ENCODE measurements at places on chromosomes 11 and 22.

GRCh38 chr22:43798492-43798891, 13.6 kb downstream of the EFCAB6 start:
- peak; percentile 54 for DNase-seq

GRCh38 chr22:39809772-39810557, 83.6 kb downstream of the ENTHD1 start:
- no peak for DNase-seq

- peak; percentile 40 for DNase-seq
These were observed 13.7 kb downstream of the NFRKB start for GRCh38 chr11:129881570-129882170.

DNA sequence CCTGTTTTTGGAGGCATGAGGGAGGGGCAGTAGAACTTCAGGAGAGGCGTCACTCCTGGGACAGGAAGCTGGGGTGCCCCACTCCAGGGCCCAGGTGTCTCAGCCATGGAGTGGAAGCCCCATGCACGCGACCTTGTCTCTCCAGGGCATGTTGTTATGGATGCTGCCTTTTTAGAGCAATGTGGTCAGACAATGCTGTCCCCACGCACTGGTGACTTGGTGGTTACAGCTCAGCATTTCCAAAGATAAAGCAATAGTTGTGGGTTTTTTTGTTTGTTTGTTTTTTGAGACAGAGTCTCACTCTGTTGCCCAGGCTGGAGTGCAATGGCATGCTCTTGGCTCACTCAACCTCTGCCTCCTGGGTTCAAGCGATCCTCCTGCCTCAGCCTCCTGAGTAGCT, 22.3 kb downstream of the EIF4G2 start:
- no peak for DNase-seq

DNA sequence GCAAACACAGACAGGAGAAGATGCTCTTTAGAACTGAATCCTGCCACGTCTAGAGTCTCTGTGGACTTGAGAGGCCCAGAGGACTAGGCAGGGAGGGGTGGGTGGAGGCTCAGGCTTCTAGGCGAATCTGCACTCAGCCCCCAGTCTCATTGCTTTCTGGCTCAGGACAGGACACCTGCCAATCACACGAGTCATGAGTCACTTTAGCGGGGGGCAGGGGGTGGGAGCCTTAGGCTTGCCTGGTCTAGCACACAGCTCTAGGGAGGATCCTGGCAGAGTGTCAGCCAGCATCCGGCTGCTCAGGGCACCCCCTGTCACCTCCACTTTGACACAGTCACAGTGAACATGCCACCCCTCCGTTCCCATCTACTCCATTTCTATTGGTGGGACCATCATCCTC, 167.7 kb downstream of the CEP164 start:
- DNase-seq: no peak

DNA sequence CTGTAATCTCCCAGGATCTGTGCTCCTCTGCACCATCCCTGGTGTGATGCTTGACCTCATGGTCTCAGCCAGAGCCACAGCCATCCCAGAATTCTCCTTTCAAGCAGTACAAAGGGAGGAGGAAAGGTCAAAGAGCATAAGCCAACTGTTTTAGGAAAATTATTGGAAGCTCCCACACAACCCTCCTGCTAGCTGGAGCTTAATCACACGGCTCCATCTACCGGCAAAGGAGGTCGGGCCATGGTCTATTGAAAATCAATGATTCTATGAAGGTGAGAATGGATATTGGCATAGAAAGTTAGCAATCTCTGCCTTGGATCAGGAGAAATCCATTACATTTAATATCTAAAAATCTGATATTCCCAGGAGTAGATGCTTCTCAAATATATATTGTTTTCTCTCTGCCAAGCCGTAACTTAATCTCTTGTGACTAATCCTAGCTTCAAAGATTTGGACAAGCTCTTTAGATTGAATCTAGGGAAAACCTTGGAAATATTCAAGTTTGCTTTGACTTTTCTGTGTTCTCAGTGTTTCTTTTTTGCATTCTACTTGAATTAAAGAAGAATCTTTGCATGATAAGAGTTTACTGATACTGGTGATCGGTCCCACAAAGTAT, 259.6 kb downstream of the NTM start:
- no peak for DNase-seq

DNA sequence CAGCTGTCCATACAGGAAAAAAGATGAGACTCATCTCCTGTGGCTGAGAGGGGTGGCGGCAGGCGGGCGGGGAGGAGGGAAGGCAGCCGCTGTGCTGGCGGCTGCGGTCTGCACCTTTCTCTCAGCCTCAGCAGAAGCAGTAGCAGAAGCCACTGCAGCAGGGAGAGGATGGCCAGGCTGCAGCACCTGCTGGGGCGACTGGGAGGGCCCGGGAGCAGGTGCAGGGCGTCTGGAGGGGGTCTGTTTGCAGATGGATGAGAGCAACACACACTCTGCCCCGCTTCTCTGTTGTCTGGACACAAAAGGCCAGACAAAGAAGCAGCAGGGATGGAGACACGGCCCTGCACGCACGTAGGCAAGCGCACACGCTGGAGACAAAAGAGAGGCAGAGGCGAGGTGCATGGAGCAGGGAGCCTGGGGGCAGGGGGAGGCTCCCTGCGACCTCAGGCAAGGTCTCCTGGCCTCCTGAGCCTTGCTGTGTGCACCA, 9.3 kb upstream of the MIAT start:
- no peak for DNase-seq

GRCh38 chr11:31757260-31757835, 53.8 kb downstream of the PAX6 start:
- DNase-seq: no peak

- DNase-seq: no peak
These were observed 3.5 kb downstream of the PDXP start for GRCh38 chr22:37662039-37662438.

DNA sequence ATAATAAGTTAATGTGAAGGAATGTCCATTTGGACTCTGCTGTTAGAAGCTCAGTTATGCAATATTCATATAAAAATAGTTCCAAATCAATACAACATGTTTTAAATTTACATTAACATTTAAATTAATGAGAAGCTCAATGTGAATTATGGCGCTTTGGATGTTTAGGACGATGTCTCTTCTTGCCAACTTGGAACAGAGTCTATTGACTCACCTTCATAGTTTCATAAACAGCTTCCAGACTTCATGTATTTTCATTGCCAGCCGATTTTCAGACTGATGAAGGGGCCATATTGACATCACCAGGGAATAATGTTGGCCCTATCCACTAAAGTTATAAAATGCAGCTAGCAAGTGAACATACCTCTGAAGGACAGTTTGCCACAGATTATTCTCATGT, 1136.2 kb downstream of the LRRC4C start:
- no peak for DNase-seq

DNA sequence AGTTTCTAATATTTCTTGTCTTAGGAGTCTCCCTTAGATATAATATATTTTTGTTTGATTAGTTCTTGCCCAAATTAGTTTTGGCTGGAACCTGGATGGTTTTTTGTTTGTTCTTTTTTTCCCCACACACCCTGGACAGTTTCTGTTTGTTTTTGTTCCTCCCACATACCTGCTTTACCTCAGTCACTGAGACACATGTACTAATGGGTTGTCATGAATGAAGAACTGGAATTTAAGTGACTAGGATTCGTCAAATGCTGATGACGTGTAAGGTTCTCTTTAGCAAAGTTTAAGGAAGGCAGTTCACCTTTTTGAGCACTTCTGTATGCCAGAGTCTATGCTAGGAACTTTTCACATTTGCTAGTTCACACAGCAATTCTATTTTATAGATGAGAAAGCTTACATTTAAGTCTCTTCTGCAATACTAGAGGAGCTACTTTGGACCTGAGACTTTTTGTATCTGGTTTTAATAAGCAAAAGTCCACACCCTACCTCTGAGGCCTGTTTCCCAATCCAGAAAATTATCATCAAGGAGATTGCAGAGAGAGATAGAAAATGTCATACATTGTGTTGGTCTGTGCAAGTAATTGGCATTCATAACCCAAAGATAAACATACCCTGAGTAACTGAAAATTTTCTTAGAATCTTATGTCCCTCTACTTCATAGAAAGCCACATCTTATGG, 86.7 kb upstream of the RAB1B start:
- no peak for DNase-seq

DNA sequence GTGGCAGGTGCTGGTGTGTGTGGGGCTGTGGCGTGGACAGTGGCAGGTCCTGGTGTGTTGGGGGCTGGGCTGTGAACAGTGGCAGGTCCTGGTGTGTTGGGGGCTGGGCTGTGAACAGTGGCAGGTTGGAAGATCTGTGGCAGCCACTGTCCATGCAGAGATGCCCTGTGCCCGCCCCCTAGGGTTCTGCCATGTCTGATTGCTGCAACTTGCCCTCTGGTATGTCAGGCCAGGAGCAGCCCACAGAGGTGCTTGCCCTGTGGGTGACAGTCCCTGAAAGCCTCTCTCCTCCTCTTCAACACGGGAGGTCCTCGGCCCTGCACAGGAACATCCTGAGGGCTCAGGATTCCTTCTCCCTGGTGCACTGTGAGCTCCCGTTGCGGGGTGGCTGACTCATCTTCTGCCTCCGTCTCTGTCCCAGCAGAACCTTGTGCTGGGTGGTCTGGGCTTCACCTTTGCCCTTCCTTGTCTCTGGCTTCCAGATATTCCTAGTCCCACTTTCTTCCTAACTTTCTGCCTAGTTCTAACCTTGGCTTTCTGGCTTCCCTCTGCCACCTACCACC, 13.5 kb downstream of the OPCML start:
- DNase-seq: no peak

GRCh38 chr11:114915871-114916805, 237.8 kb downstream of the NXPE2 start:
- DNase-seq: no peak

DNA sequence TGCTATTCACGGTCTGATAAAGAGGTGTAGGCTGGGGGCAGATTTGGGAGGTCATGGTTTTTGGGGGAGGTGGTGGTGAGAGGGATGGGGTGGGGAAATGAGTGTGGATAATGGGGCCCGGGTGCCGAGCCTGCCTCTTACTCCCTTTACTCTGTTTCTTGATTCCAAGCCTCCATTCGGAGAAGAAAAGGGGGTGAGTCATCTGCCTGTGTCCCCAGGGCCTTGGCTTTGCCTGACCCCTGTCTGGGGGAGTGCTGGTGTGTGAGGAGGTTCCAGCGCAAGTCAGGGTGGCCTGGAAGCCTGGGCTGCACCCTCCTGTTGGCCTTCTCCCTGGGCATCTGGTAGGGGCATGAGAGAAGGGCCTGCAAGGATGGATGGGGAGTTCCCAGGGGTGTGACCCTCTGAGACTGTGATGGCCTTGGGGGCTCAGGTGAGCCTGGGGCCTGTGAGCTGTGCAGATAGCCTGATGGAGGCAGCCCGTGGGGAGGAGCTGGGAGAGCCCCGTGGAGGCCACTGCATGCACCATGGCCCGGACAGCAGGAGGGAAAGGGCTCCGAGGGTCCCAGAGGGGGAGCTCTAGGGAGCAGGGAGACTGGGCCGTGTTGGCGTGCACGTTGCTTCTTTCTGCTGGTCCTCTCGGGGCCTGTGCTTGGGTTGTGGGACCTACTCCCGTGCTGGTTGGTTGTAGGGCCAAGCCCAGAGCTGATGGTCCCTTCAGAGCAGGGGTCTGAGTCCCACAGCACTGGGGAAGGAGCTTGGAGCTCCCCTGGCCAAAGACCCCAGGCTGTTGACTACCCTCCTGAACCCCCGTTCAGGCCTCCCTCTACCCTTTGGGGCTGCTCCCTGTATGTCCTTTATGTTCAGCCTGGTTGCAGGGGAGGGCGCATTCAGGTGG, 26.3 kb upstream of the ACR start:
- no peak for DNase-seq

DNA sequence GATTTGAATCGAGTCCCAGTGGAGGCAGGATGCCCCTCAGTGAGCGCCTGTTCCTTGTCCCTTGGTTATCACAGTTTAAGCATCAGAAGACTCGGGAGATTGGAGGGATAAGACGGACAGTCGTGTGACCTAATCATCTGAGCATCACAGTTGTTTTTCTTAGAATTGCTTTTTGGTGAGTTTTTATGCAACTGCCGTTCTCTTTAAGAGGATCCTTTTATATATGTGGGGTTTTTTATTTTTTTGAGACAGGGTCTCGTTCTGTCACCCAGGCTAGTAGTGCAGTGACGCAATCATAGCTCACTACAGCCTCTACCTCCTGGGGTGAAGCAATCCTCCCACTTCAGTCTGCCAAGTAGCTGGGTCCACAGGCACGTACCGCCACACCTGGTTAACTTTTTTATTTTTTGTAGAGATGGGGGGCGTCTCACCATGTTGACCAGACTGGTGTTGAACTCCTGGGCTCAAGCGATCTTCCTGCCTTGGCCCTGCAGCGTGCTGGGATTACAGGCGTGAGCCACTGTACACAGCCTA, 16.5 kb downstream of the NUP50 start:
- DNase-seq: no peak

GRCh38 chr11:57457643-57458023, 2.7 kb upstream of the RTN4RL2 start:
- DNase-seq: no peak

DNA sequence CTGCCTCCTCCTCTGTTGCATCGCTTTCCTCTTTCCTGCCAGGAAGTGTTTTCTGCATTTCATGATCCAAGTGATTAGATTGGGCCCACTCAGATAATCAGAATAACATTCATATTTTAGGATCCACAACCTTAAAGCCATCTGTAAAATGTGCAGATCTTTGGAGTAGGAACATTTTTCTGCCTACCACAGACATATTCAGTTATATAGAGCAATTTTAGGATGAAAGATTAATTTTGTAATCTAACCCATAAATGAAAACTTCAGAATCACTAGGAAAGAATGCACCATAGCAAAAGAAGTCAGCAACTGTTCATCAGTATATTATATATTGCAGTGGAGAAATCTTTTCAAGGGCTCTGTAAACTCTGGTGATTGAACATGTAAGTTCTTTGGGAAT, 659.9 kb upstream of the LUZP2 start:
- no peak for DNase-seq

DNA sequence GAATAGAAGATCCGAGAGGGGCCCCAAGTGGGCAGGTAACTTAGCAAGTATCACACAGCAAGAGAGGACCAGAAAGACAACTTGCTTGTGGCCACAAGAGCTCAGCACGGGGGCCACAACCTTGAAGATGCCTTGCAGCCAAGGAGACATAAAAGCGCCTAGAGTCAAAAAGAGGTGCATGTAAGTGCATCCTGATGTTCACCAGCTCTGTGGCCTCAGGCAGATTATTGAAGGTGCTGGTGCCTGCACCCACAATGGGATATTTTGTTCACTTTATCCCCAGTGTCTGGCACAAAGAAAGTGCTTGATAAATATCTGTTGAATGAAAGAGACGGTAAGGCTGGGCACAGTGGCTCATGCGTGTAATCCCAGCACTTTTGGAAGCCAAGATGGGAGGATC, 106.0 kb upstream of the ASPHD2 start:
- DNase-seq: no peak

GRCh38 chr11:35418282-35419183, 825 bp downstream of the SLC1A2 start:
- peak; percentile 22 for DNase-seq

Measured in GM20000 (cell line).